NCI-H446 (cell line): ENCODE measurements at places on chromosomes 11 and 22.

- no peak for DNase-seq
Measured at GRCh38 chr22:24040946-24041345, 29.8 kb downstream of the CABIN1 start.

GRCh38 chr11:94702481-94702880 is 65.7 kb upstream of the AMOTL1 start:
- DNase-seq = no peak

- DNase-seq = no peak
Measured at GRCh38 chr11:65710421-65710820, 1.6 kb upstream of the KAT5 start.

- DNase-seq = no peak
Measured at GRCh38 chr11:3092603-3093141, 35.4 kb upstream of the CARS1 start.

DNA sequence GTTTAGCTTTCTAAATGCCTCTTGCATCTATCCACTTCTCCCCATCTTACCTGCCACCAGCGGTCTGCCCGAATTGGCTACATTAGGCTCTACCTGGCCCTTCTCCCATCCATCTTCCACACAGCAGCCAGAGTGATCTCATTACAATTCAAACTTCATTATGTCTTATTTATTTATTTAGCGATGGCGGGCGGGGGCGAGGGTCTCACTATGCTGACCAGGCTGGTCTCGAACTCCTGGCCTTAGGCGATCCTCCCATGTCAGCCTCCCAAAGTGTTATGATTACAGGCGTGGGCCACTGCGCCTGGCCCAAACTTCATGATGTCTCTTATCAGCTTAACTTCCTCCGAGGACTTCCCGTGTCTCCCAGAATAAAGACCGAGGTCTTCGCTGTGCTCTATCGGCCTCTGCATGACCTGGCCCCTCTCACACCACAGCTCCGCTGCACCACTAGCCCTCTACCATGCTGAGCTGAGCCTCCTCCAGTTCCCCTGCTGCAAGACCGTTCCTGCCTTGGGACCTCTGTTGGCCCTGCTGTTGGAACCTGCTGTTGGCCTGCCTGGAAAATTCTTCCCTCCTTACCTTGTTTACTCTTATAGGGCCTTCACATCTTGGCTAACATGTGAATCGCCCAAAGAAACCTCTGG is 870 bp upstream of the CTTN start:
- DNase-seq = peak; percentile 37

DNA sequence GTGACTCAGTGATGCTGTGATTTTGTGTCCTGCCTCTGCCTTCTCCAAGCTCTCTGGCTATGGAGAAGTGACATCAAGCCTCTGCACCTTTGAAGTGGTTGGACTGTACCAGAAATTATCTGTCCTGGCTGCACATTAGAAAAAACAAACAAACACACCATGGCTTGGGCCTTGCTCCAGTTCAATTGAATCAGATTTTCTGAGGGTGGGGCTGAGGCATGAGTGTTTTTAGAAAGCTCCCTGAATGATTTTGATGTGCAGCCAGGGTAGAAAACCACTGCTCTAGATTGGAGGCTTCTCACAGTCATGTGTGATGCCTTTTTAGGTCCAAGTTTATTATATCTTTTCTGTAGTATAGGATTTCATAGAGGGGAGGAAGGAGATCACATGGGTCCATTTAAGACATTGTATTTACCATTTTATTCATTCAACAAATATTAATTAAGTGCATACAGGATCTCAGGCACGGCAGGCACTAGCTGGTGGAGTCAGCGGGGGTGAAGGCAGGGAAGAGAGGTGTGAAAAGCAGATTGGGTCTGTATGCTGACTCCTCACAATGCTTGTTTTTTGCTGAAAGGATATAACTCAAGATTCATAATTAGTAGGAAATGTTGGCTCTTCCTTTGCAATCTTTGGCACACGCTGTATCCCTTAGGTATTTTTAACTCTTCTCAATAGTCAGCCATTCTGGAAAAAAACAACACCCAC is 7.1 kb upstream of the VSTM5 start:
- DNase-seq = no peak

DNA sequence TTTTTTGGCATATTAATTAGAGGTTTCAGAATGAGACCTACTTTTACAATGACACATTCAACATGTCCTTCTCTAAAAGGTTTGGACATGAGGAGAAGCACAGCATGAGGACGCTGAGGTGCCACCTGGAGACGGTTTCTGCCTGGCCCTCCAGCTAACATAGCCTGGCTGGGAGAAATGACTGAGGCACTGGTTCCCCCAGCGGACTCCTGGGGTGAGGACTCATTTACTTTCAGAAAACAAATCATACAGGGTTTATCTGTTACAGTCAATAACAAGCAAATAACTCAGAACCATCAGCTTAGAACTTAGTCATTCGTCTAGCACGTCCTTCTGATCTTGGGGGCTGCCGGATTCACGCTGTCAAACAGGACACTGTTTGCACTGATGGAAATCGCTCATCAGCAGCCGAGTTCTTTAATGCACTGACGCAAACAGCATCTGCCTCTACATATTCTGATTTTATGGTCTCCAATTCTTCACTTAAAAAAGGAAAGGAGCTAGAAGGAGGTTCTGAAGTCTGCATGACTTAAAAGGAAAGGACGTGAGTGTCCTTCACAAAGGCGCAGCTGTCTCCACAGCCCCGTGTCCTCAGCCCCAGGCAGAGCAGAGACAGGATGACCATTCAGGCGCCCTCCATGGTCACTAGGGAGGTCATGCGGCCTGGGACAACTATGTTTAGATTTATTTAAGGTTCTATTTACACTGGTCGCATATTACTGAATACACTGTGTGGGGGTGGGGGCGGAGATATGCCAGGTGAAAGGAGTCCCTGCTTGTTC is 44.2 kb downstream of the CERK start:
- no peak for DNase-seq

DNA sequence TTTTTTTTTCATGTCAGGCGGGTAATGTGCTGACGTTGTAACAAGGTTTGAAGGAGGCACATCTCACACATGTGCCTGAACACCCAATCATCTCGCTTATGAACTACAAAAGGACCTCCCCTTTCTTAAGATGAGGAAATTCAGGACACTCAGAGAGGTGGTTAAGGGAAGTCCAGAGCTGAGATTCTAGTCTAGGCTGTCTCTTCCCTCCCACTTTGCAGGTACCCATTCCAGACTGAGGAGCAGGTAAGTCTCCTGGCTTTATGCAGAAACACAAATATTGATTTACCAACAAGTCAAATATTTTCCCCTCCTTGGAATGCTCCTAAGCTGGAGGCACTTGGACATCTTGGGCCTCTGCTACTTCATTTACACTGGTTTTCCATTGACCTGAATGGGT is 122.9 kb upstream of the CADM1 start:
- DNase-seq = no peak

- DNase-seq = no peak
Measured at GRCh38 chr11:70040452-70040851, 37.7 kb upstream of the ANO1 start.

DNA sequence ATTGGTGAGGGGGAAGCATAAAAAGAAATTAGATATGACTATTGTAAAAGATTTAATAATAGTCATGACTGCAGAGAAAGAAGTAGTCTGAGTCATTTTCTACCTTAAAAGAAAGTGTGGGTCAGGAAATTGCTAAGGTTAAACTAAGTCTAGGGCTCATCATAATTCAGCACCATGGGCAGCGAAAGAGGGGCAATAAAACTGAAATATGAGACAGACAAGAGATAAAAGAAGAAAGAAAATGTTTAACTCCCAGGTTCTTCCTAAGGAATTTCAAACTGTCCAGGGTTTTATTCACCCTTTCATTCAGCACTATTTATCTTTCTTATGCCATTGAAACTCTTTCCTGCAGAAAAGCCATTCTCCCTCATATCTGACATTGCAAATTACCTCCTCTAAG is 114.4 kb upstream of the API5 start:
- no peak for DNase-seq

DNA sequence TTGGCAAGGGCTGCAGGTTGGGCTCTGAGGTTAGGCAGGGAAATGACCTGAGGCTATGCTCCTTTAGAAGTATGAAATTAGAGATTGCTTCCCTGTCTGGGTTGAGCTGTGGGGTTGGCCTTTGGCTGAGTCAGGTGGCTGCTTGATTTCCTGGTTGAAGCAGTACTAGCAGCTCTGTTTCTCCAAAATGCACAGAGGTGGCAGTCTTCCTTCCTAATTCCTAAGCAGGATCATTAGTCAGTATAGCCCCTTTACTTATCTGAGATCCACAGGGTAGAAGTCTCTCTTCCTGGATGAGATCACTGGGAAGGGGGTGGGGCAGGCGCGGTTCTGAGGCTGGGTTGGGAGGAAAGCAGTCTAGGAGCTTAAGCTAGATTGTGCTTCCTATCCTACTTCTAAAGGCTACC is 1917.5 kb downstream of the LRRC4C start:
- no peak for DNase-seq

DNA sequence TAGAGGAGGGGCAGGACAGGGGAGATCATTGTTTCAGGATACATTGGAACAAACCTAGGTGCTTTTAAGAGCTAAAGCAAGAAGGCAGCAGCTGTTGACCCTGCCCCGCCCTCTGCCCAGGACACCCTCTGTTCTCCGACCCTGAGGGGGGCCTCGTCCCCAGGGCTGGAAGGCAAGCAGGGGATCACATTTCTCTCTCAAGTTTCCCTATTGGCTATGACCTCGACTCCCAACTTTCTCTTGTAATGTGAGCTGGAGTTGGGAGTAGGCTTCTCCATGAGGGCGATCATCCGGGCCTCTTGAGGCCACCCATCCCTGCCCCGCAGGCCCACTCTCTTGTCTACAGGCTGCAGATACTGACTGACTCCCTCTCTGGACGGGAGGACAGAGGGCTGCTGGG is 37.7 kb downstream of the DSCAML1 start:
- DNase-seq = no peak

DNA sequence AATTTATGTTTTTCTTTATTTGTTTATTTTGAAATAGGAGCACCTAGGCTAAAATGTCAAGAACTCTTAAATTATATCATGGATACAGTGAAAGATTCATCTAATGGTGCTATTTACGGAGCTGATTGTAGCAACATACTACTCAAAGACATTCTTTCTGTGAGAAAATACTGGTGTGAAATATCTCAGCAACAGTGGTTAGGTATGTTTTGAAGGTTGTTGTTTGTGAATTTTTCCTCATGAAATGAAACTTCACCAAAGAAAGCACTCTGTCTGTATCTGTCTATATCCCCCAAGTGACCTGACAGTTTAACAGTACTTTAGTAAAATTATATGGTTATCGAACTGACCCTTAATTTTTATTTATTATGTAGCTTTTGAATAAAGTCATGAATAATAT is 12.8 kb downstream of the ATM start:
- no peak for DNase-seq

GRCh38 chr22:36589856-36590255 is 60.9 kb upstream of the EIF3D start:
- no peak for DNase-seq

- peak; percentile 44 for DNase-seq
Measured at GRCh38 chr11:67033661-67034166, 10.8 kb downstream of the SYT12 start.

- DNase-seq = peak; percentile 33
Measured at GRCh38 chr11:20015529-20016427, 144.5 kb downstream of the DBX1 start.

- DNase-seq = no peak
Measured at GRCh38 chr22:32836280-32837123, 35.0 kb downstream of the TIMP3 start.

- DNase-seq = no peak
Measured at GRCh38 chr22:19871845-19872778, 17.4 kb upstream of the GNB1L start.

GRCh38 chr11:32316232-32316631 is 119.1 kb downstream of the WT1 start:
- no peak for DNase-seq

DNA sequence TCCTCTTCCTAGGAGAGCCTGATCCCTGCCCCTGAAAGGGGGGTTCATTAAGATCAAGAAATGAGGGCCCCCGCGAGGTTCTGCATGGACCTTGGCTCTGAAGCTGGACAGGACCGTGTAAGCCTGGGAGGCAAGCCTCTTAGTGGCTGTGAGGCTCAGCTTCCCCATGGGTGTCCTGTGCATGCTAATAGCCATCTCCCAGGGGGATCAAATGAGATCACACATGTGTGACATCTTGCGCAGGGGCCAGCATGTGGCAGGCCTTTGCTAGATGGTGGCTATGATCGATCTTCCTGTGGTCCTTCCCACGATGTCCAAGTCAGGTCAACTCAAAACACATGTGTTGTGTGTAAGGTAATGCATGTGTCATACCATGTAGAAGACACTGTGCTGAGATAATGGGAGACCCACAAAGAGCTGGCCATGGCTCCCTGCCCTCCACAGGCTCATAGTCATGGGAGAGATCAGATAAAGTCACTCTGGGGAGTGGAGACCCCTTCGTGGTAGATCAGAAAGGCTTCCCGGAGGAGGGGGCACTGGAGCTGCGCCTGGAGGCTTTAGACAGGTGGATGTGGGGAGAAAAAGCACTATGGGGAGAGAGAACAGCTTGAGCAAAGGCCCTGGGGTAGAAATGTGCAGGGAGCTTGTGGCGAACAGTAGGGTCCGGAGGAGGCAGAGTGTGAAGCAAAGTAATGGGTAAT is 3.7 kb downstream of the RAC2 start:
- DNase-seq = no peak

DNA sequence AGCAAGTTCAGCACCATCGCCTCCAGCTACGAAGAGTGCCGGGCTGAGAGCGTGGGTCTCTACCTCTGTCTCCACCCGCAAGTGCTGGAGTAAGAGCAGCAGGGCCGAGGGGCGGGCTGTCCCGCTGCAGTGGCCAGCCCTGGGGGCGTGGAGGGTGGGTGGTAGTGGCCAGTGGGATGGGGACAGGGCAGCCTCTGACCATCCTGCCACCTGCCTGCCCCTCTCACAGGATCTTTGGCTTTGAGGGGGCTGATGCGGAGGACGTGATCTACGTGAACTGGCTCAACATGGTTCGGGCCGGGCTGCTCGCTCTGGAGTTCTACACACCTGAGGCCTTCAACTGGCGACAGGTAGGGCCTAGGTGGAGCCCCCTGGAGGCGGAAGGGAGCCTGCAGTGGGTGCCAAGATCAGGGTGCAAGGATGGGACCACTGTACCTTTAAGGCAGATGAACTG is 15.0 kb upstream of the BBS1 start:
- no peak for DNase-seq

GRCh38 chr11:13216711-13217075 is 60.9 kb upstream of the BMAL1 start:
- DNase-seq = no peak

GRCh38 chr11:74418509-74418895 is 20.3 kb upstream of the PGM2L1 start:
- DNase-seq = no peak

GRCh38 chr11:67286621-67287333 is 2.3 kb upstream of the ANKRD13D start:
- no peak for DNase-seq
